ENCODE measurements at places on chromosomes 6 and 20.

GRCh38 chr20:25056690-25057233 is 1.2 kb downstream of the ACSS1 start:
- no peak for DNase-seq

DNA sequence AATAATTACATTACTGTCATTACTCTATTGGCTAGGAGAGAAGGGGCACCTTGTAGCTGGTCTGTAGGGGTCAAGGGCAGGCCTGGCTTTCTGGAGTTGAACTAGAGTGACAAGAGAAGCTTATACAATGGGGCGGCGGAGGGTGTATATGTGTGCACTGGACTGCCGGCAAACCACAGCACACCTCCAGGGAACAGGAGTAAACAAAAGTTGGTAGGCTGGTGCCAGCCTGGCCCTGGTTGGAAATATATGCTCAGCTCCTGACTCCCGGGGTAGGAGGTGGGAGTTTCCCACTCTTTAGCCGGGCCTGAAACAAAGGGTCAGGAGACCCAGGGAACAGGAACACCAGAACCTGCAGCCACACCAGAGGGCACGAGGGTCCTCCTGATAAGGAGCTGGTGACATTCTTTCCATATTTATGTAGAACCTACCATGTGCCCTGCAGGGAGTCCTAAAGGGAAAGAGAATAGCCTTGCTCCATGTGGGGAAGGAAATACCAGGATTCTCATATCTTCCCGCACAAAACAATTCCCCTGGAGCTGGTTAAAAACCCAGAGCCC is 5.1 kb downstream of the C6orf132 start:
- no peak for DNase-seq

DNA sequence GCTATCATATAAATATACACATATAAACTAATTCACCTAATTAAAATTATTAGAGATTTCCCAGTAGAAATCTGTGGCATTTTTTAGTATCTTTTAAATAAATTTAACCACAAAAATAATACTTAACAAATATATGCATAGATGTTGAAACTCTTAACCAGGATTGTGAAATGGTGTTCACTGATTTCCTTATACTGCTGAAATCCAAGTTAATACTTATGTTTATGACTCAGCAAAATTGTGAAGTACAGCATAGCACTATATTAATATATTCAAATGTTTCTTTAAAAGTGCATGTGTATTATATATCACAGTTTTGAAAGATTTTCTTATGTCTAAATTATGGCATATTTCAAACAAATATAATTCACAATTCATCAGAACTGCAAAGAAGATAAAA is 328.2 kb upstream of the MANEA start:
- no peak for DNase-seq

- DNase-seq = no peak
Observed at GRCh38 chr6:18432180-18432579, 45.0 kb downstream of the RNF144B start.

DNA sequence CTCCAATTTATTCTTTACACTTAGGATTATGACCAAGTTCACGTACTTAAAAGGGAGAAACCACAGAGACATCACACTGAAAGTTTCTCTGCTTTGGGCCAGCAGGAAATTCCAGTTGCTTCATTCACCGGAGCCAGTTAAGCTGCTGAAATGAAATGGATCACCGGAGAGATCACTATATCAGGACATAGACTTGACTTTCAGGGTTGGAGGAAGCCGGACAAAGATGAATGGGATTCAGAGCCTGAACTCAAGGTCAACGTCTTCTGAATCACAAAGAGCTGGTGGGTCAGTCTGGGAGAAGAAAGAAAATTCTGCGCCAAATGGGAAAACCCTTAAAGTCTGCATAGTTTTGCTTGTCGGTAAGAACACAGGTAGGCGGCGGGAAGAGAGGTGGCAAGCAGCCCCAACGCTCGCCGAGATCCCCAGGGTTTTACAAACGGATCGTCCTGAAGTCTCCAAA is 81.9 kb upstream of the CCDC28A start:
- DNase-seq = no peak

- no peak for DNase-seq
Observed at GRCh38 chr6:7129360-7129759, 21.6 kb downstream of the RREB1 start.

- DNase-seq = no peak
Observed at GRCh38 chr20:35892871-35893270, 61.4 kb downstream of the SCAND1 start.

GRCh38 chr20:59804347-59804746 is 129.1 kb downstream of the SYCP2 start:
- no peak for DNase-seq

- DNase-seq = no peak
Observed at GRCh38 chr6:108476847-108477430, 83.8 kb upstream of the FOXO3 start.

- DNase-seq = no peak
Observed at GRCh38 chr6:38567436-38567835, 72.3 kb downstream of the BTBD9 start.

DNA sequence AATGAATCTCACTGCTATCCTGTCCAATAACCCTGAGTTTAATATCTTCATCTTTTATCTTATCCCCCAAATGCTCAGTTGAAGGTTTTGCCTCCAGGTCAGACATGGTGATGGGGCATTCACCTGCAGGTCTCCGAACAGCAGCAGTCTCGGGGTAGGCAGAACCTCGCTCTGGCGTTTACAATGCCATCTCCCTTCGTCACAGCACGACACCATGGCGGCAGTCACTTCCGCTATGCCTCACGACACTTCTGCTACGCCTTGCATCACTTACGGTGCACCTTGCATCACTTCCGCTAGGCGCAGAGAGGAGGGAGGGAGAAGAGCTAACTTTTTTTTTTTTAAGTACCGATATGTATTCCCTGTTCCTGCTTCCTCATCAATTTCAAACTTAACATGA is 194.9 kb downstream of the BCAS1 start:
- no peak for DNase-seq

DNA sequence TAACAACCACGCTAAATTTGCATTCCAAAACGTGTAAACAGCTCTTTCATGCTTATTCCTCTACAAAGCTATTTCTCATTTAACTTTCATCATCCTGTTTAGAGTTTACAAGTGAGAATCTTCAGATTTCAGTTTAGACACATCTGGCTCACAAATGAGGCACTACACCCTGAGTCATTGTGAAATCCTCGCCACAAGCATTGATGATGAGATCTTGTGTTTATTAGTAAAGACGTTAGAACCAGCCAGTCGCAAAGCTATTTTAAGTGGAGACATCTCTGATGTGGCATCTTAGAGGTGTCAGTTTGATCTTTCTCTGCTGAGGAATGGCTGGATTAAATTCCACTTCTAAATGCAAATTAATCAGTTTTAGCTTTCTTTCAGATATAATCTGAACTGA is 8.3 kb upstream of the ISM1 start:
- no peak for DNase-seq

- no peak for DNase-seq
Observed at GRCh38 chr20:32685541-32686529, 12.1 kb upstream of the C20orf203 start.

DNA sequence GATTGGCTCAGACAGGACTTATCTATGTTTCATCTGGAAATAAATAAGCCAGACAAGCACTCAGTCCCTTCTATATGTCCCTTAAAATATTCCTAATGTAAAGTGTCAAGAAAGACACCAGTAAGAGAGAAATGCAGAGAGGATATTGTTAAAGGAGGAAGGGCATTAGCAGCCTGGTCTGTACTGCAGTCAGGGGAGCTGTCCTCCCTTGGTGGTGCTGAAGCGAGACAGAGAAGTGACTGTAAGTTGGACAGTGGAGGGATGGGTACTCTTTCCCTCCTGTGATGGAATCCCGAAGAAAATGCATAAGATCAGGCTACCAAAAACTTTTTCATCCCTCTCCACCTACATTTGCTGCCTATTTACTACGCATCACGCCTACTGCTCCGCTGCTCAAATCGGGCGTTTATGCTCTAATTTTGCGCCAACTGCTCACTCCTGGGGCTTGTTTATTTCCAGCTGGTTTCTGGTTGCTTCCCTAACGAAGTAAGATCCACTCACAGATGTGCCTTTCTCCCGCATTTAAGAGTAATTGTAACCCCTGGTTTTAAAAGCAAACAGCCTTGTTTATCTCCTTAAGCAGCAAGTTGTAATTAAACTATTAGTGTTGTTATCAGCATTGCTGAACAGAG is 35.2 kb downstream of the PHACTR1 start:
- no peak for DNase-seq

DNA sequence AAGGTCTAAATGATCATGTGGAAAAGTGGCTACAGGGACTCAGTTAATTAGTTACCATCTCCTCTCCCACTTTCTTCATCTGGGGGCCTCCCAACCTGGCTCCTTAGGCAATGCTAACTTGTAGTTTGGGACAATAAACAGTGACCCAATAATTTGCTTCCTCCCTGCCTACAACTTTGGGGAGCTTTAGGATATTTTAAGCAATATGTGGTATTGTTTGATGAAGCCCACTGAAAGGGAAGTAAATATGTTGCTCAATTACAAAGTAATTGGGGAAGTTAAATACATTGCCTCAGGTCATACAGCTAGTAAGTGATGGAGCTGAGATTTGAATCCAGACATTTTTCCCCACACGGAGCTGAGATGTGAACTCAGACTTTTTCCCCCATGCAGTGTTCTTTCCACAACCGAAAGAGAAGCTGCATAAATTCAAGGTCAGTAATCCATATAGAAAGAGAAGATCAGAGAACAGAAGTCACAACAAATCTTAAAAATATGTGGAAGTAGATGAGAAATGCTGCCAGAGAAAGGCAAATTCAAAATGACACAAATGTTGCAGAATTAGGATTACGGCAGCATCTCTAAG is 26.6 kb downstream of the ZHX3 start:
- no peak for DNase-seq

GRCh38 chr20:21465799-21466198 is 48.1 kb downstream of the NKX2-2 start:
- no peak for DNase-seq

DNA sequence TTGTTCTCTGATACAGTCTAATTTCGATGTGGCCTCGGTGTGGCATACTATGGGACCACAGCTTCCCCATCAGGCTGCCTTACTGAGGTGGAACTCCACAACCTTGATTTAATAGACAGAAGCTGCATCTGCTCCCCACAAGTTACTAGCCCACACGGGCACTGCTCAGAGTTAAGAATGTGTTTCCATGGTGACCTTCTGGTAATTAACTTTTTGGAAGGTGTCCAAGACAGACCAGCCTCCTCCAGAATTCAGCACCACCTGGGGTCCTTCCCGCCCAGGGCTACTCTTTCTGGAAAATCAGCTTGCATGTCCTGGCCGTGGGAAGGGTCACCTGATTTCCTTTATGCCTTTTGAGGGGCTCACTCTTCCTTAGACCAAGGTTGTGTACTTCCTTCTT is 48.7 kb upstream of the CDH4 start:
- no peak for DNase-seq

GRCh38 chr20:52601295-52601971 is 370.7 kb upstream of the TSHZ2 start:
- no peak for DNase-seq

DNA sequence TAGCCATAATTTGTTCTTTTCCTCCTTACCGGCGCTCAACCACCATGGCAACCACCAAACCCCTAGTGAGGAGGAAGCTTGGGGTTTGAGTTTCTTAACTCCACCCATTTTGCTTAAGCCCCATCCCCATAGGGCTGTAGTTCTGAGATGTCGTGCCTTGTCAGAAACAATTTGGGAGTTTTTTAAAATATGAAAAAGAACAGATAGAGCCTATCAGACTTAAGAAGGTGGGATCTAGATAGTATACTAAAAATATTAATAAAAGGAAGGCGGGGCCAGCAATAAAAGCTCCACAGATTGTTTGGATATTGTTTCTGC is 5.6 kb downstream of the BRD2 start:
- no peak for DNase-seq

DNA sequence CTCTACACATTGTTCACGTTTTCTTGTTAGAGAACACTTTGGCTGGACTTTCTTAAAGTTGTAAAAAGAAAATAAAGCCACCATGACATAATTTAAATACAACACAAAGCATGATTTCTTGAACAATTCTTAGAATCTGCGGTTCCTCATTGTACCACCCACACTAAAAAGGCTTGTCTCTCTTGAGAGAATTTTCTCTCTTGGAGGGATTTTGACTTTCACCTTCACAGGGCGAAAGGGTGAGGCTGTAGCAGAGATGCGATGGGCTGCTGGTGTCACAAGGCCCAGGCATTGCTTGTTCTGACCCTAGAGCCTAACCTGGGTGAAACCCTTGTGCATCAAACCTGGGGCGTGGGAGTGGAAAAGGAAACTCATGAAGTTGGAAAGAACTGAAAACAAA is 122.7 kb upstream of the RIPOR2 start:
- no peak for DNase-seq

DNA sequence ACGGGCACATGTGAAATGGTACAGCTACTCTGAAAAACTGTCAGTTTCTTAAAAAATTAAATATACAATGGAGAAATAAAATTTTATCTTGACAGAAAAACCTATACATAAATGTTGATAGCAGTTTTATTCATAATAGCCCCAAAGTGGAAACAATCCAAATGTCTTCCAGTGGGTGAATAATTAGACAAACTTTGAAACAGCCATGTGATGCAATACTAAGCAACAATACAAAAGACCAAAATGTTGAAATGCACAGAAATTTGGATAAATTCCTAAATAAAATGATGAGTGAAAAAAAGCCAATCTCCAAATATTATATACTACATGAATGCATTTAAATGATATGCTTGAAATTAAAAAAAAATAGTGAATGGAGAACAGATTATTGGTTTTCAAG is 523.1 kb downstream of the HTR1B start:
- DNase-seq = no peak

- no peak for DNase-seq
Observed at GRCh38 chr6:41463062-41463930, 82.9 kb upstream of the FOXP4 start.

- no peak for DNase-seq
Observed at GRCh38 chr6:2840749-2841061, 958 bp downstream of the SERPINB1 start.

- no peak for DNase-seq
Observed at GRCh38 chr20:50651676-50652075, 39.7 kb downstream of the RIPOR3 start.

DNA sequence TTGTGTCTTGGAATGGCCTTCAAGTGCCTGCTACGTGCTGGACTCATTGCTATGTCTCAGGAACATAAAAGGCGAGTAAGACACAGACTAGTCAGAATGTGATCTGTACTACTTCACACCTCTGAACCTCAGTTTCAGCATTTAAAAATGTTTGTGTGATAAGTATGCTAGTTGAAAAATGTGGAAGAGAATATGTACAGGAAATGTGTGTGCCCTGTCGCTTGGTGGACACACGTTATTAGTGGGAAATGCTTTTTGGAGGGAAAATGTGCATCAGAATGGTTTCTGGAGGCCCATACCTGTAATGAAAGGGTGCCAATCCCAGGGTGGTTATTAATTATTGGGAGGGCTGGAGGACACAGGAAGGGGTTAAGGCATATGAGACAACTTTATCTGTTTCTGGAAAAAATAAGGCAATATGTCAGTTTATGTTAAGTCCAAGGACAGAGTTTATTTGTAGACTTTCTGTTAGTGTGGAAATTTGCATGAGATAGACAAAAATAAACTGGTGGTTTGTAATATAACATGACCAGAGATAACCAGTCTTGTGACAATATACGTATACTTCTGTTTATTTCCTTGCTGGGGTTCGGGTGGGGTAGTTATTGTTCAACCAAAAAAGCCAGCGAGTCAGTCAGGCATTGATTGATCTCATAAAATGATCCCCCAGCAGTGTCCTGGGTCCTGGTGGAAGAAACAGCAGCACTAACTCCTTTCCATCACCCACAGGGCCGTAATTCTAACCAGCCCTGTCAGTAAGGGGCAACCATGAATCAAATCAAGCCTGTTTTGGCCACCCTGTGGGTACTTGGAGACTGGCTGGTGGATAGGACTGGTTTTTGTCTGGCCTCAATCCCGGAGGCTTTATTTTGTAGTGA is 117.9 kb downstream of the JARID2 start:
- DNase-seq = no peak

- no peak for DNase-seq
Observed at GRCh38 chr6:139536751-139537617, 162.5 kb upstream of the CITED2 start.

All from activated naive CD4-positive, alpha-beta T cell (primary cell).